ENCODE measurements at places on chromosomes 7 and 10.

GRCh38 chr7:33354201-33354600, 224.8 kb downstream of the BBS9 start:
- no peak for DNase-seq

- DNase-seq = no peak
These were observed 47.0 kb upstream of the RPA3 start for GRCh38 chr7:7765422-7765821.

DNA sequence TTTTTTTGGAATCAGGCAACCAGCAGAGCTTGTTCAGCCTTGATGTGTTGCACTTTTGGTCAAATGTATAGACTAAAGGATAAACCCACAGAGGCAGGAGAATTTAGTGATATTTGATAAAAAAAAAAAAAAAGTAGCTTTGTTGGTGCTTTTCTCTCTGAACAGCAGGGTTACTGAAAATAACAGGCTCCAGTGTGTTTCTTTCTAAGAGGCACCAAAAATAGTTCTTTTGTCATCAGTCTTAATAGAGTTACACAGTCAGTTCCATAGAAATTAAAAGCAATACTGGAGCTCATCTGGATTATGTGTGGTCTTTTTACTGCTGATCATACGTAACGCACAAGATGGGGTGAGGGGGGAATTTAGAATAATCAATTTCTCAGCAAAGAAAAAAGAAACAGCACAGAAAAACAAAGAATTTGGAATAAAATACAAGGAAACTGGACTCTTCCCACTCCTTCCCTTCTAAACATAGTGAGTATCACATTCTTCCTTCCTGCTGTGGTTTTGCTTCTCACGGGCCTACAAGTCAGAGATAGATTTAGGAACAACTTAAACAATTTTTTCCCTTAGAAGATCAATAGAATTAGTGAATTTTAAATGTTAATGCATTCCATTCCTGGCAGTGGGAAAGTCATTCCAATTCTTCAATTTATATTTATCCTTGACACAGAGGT, 178.8 kb upstream of the AKR1E2 start:
- no peak for DNase-seq

- DNase-seq = no peak
These were observed 308.2 kb downstream of the PPP1R3A start for GRCh38 chr7:113610572-113610971.

GRCh38 chr7:113374955-113375354, 256.6 kb upstream of the SMIM30 start:
- DNase-seq = no peak

- DNase-seq = peak; percentile 96
These were observed 21.2 kb downstream of the CYP17A1 start for GRCh38 chr10:102815790-102816549.

- DNase-seq = no peak
These were observed 65.4 kb downstream of the FAM204A start for GRCh38 chr10:118276727-118277126.

GRCh38 chr10:28730031-28730778, 52.9 kb downstream of the BAMBI start:
- peak; percentile 51 for DNase-seq

- no peak for DNase-seq
These were observed 151.5 kb downstream of the DNAJB6 start for GRCh38 chr7:157488281-157488680.

DNA sequence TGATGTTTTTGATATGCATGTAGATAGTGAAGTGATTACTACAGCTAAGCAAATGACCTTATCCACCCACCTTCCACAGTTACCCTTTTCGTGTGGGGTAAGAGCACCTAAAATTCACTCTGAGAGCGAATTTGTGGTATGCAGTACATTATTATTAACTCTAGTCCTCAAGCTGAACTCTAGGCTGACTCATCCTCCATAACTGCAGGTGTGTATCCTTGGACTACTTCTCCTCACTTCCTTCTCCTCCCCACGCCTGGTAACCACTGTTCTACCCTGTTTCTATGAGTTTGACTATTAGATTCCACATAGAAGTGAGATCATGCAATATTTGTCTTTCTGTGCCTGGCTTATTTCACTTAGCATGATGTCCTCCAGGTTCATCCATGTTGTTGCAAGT, 484.6 kb downstream of the GATA3 start:
- DNase-seq = no peak

DNA sequence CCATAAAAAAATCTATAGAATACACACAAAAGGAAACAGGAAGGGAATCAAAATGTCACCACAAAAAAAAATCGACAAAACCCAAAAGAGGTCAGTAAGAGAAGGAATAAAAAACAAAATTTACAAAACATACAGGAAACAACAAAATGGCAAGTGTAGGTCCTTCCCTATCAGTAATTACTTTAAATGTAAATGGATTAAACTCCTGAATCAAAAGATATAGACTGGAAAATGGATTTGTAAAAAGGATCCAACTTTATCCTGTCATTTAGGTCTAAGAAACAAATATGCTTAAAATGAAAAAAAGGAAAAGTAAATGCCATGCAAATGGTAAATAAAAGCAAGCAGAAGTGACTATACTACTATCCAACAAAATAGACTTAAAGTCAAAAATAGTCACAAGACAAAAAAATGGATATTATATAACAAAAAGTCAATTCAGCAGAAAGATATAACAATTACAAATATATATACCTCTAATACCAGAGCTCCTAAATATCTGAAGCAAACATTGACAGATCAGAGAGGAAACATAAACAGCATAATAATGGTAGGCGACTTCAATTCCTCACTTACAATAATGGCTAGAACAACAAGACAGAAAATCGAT, 2.0 kb downstream of the OR13A1 start:
- no peak for DNase-seq

- DNase-seq = peak; percentile 34
These were observed 19.9 kb upstream of the FMC1 start for GRCh38 chr7:139321071-139321745.

GRCh38 chr7:85160223-85160622, 26.6 kb downstream of the SEMA3D start:
- DNase-seq = peak; percentile 44

DNA sequence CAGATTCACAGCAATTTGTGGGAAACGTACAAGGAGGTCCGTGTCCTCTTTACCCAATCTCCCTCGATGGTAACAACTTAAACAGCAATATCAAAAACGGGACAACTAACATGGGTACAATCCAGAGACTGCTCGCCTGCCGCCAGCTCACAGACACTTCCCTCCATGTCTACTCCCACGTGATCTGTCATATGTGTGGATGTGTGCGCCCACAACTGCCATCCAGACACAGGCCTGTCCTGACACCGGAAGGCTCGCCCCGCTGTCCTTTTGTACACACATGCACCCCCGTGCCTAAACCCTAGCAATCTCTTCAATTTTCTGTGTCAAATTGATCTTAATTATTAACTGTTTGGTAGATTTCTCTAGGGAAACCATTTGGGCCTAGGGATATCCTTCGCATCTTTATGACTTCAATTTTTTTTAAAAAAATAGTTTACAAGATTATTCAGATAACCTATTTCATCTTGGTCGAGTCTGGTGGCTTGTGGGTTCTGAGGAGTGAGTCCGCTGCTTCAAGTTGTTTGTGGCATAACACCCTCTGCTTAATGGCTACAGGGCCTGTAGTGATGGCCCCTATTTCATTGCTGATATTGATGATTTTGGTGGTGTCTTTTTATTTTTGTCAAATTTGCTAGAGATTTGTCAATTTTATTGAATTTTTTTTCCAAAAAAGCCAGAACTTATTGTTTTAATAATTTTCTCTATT, 260.6 kb downstream of the MAD1L1 start:
- no peak for DNase-seq
